ENCODE measurements at places on chromosomes 3 and 15.

GRCh38 chr3:154040283-154040682 lies 80.9 kb upstream of the ARHGEF26 start:
- no peak for DNase-seq

GRCh38 chr3:111729087-111729846 lies 129.8 kb upstream of the PHLDB2 start:
- DNase-seq, result no peak

GRCh38 chr3:16460886-16461285 lies 52.6 kb downstream of the RFTN1 start:
- DNase-seq, result no peak

- no peak for DNase-seq
These were observed 73.3 kb upstream of the AKAP13 start for GRCh38 chr15:85306946-85307686.

GRCh38 chr3:100455841-100456550 lies 36.4 kb upstream of the TMEM45A start:
- DNase-seq, result no peak

GRCh38 chr15:90264671-90265070 lies 801 bp upstream of the NGRN start:
- DNase-seq, result no peak

DNA sequence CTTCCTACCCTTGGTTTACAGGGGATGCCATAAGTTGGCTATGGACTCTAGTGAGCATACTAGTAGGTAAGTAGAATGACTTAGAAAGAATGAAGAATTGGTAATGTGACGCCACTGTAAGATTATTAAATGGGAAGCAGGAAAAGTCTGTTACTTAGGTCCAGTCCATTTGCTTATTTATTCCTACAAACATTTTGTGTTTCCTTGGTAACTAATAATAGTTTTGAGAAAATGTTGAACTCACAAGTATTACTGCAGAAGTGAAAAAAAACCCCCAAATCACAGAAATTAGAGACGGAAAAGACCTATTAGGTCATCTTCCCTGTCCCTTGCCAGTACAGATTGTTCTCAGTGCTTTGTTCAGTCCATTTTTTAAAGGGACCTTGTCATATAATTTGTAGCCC lies 63.5 kb downstream of the CMSS1 start:
- DNase-seq, result peak; percentile 53

DNA sequence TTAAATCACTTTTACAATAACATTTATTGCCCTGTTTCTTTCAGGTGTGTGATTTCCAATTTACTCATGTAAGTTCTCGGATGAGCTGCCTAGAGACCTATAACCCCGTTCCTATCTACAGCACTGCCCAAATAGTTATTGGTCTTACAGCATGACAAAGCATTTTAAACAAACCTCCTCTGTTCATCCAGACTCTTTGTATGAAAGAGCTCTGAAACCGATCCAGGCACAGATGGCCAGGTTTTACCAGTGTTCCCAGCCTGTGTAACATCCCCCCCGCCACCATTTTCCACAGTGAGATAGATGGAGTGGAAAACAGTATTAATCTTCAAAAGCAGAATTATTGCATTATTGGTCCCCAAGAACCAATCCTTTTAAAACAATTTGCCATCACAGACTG lies 59.0 kb upstream of the SPTSSB start:
- no peak for DNase-seq

DNA sequence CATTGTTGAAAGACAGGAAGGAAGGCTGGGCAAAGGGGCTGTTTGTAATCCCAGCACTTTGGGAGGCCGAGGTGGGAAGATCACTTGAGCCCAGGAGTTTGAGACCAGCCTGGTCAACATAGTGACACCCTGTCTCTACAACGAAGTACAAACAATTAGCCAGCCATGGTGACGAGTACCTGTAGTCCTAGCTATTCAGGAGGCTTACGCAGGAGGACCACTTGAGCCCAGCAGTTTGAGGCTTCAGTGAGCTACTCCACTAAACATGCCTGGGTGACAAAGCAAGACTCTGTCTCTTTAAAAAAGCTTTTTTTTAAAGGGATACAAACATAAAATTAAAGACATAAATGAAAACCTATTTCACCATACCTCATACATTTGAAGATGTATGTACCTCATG lies 11.1 kb downstream of the SERP1 start:
- DNase-seq, result no peak

- DNase-seq, result no peak
These were observed 82.7 kb downstream of the SLC25A26 start for GRCh38 chr3:66303491-66303901.

- no peak for DNase-seq
These were observed 197.9 kb downstream of the XXYLT1 start for GRCh38 chr3:195072916-195073564.

DNA sequence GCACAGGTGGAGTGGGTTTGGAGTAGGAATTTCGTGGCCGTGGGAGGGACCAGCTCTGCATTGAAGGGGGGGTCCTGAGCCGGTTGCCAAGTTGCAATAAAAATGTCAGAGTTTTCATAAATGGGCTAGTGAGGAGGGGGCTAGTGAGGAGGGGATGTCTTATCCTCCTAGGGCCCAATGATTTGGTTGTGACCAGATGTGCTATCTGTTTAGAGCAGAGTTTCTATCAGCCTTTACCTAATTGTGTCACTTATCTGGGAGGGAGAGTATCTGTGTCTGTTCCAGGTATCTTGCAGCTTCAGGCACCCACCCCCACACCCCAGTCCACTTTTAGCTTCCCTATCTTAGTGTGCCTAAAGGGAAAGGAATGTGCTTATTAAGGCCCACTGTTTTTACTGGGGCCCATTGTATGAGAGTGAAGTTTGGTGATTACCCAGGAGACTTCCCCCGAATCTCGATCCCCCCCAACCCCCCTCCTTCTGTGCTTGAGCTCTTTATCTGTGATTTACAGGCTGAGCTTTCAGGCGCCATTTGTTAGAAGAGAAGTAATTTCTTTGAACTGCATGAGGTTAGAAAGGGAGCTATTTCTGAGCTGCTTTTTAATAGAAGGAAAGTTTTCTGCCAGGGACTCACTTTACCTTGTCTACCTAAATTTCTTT lies 42.6 kb downstream of the PPCDC start:
- no peak for DNase-seq

- no peak for DNase-seq
These were observed 9.9 kb downstream of the KY start for GRCh38 chr3:134640872-134641470.

DNA sequence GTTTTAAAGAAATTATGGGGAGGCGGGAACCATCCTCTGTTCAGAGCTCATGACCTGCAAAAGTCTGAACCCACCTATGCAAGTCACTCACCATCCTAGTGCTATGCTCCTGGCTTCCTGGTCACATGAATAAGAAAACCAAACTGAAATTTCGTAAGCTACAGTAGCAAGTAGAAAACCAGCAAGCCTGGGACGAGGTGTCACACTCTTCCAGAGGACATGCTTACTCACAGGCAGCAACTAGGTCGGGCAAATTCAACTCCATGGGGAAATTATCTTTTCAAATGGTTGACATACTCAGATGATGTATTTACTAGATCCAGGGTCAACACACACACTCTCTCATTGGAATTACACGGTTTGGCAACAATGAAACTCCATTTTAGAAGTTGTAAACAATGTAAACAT lies 31.3 kb downstream of the LDHAL6B start:
- DNase-seq, result no peak

DNA sequence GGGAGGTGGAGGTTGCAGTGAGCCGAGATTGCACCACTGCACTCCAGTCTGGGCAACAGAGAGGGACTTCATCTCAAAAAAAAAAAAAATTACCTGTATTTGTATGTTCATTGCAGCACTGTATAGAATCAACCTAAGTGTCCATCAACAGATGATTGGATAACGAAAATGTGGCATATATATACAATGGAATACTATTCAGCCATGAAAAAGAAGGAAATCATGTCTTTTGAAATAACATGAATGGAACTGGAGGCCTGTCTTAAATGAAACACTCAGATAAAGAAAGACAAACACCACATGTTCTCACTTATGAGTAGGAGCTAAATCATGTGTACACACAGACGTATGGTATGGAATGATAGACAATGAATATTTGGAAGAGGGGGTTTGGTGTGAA lies 59.4 kb upstream of the MEF2A start:
- no peak for DNase-seq

- DNase-seq, result no peak
These were observed 26.7 kb downstream of the CEP70 start for GRCh38 chr3:138567403-138567802.

GRCh38 chr3:180250172-180250571 lies 213.4 kb upstream of the PEX5L start:
- no peak for DNase-seq

DNA sequence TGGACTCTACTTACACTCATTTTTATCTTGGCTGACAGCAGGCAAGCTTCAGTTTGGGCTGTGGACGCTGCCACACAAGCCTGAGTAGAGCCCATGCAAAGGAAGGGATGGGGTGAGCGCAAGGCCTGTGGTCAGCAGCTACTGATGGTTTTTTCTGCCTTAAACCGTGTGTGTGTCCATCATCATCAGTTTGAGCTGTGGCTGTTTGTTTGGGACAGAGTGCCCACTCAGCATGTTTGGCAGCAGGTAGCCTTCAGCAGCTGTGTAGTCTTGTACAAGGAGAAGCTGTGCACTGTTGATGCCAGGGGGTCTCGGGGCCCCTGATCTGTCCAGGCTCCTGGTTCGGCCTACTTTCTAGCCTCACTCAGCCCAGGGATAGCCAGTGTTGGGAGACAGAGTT lies 3.5 kb downstream of the RBM15B start:
- DNase-seq, result no peak

DNA sequence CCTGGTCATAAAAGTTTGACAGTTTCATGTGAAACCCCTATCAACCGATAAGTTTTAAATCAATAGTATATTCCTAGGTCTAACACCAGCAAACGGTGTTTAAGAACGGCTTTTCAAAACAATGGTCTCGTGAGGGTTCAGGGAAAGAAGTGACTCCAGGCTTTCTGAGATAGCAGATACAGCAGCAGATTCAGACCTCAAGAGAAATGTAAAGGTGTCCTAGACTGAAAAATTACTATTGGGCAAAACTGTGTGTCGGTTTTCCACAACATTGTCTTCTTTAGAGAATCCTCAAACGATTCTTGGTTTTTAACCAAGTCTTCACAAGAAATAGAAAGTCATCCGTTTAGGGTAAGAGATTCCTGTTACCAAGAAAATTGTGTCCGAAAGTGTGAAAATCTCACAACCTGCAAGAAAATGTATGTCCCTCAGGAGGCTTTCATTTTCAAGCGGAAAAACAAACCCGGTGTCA lies 1.2 kb downstream of the SETD2 start:
- DNase-seq, result no peak

- DNase-seq, result no peak
These were observed 23.5 kb upstream of the ZNF639 start for GRCh38 chr3:179299316-179299715.

GRCh38 chr3:5197022-5197421 lies 9.5 kb downstream of the EDEM1 start:
- DNase-seq, result no peak

DNA sequence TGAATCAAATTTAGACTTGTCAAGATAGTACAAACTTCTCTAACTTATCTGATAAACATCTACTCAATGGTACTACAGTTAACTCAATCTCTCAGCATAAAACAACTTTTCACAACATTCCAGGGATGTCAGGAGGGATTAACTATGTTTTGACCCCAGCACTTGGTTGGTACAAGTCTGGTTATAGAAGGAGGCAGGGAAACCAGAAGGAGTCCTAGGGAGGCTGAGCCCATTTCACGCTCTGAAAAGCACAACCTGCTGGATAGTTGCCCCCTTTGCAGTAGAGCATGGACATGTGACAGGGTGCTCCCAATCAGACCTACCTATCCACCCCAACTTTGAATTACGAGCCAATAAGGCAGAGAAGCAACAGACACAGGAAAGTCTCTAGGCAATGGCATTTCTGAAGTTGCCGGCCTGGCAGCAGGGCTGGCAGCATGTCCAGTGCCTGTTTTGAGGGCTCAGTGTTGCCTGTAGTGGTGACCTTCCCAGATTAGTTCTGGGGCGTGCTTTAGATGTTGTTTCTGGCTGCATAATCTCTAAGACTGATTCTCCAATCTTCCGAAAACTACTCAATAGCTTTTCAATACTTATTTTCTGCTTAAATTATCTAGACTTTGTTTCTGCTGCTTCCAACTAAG lies 8.2 kb downstream of the ANKUB1 start:
- no peak for DNase-seq

GRCh38 chr3:149270180-149270579 lies 48.6 kb upstream of the CP start:
- no peak for DNase-seq

DNA sequence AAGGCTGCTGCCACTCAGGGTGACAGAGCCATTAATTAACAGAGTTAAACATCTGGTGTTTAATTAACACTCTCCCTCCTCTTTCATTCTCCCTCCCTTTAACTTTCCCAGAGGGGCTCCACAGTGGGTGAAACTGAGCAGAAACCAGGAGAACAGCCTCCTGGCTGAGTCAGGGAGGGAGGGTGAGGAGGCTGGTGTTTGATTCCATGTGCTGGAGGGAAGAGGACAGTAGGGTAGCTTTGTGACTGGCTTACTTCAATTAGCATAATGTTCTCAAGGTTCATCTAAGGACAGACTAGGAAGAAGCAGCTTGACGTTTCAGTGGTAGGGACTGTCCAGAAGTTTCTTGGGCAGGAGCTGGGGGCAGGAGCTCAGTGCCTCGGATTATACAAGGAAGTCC lies 62.8 kb downstream of the SEMA5B start:
- DNase-seq, result no peak

DNA sequence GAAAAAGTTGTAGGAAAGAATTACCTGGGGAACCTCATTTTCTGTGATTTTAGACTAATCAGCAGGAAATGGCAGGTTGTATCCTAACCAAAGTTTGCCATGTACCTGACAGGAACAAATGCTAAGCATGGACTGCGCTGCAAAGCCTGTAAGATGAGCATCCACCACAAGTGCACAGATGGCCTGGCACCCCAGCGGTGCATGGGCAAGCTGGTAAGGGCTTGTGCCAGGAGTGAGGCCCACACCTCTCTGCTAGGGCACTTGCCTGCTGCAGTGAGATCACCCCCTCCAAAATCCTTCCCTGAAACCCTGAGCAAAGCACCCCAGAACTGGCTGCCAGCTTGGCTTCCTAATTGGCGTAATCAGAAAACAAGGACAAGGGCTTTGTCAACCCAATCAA lies 102.6 kb downstream of the STAC start:
- no peak for DNase-seq

GRCh38 chr15:51229907-51230330 lies 108.5 kb downstream of the CYP19A1 start:
- no peak for DNase-seq

- no peak for DNase-seq
These were observed 19.2 kb upstream of the SMAD6 start for GRCh38 chr15:66682865-66683264.

DNA sequence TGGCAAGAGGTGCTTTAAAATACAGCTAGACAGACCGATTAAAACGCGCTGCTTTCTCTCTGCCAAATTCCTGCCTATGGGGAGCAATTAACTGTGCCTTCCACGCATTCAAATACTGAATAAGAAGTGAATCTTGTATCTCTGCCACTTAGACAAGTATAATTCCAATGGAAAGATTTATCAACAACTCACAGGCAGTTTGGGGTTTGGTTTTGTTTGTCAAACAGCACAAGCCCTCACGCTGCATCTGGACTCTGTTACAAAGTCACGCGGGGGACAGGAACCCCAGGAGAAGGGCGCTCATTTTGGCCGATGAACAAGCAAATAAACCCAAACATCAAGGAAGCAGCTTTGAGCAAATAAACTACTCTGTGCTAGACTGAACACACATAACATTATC lies 61.8 kb upstream of the TMCO5A start:
- DNase-seq, result no peak

- DNase-seq, result no peak
These were observed 189.7 kb upstream of the IL12A start for GRCh38 chr3:159798951-159799350.
